GF-D8 (cell line): ENCODE measurements at places on chromosomes 12 and 14.

DNA sequence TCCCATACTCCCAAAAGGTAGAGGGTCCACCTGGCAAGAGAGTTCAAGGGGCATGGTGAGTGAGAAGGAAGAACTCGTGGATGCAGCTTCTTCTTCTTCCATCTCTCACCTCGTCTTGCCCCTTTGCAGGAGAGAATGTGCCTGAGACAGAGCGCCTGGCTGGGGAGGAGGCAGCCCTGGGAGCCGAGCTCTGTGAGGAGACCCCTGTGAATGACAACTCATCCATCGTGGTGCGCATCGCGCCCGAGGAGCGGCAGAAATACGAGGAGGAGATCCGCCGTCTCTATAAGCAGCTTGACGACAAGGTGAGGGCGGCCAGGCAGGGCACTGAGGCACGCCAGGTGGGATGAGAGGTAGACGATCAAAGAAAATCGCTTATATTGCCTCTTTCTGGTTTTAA is 20.0 kb downstream of the KIF5A start:
- no peak for DNase-seq

DNA sequence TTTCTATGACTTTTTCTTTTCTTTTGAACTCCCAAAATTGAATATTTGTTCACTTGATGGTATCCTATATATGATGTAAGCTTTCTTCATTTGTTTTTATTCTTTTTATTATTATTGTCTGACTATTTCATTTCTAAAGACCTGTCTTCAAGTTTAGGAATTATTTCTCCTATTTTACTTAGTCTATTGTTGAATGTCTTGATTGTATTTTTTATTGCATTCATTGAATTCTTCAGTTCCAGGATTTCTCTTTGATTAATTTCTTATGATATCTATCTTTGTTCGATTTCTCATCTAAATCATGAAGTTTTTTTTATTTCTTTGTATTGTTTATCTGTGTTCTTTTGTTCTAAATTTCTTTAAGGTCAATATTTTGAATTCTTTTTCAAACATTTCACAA is 238.8 kb downstream of the TTC6 start:
- no peak for DNase-seq

DNA sequence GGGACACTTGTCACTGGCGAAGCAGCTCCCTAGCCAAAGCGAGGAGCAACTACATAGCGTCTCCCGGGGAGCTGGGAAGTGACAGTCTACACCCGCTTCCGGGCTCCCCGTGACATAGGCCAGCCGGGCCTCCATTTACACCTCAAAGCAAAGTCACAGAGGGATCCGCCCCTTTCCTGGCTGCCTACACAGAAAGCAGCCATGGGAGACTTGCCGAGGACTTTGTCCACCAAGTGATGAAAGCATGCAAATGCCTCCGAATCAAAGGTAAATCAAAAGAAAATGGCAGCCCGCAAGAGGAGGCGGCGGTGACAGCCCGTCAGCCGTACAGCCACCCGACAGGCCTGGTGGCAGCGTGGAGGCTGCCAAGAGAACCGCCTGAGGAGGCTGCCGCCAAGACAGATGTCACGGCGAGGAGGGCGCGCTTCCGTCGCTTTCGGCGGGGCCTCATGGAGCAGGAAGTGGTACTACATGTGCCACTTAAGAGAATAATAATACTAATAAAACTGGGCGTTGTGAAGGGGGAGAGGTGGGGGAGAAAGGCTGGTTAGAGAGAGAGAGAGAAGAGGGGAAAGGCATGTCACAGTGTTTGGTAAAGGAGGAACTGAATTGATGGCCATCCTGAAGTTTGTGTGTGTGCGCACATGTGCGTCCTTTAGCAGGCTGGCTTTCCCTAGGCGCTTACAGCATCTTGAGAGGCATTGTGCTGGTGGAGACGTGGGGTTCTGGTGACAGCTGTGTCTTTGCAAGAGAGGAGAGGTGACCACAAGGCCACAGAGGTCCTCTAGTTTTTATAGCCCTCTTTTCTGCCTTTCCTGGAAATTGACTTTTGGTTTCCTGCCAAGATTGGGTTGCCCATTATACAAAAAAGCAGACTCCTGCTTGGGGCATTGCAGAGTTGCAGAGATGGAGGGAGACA is 661.7 kb downstream of the VRK1 start:
- DNase-seq = no peak

DNA sequence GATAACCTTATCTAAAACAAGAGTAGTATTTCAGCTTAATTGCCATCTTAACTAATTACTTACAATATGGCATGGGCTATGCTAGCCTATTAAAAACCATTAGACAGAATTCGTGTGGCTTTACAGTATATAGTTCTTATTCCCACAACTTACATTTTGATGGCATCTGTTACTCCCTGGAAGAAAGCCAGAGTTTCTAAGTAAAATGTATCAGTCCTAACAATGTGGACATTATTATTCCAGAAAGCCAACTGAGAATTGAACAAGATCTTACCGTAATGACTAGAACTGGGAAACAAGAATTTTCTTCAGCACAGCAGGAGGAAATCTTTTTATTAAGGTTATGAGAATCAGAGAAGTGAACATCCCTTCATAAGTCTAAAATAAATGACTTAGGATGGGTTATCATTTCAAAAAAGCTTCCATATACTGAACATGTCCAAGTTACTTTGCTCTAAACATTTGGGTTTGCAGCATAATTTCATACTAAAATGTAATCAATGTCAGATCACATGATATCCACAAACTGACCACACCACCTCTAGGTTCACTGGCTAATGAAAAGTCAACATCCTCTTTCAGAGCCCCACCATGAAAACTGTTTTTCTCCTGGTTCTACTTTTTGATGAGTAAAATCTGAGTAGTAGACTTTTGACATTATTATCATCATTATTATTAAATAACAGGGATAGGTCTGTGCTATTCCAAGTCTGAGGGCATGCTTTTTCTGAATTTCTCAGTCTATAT is 179.7 kb downstream of the SSPN start:
- no peak for DNase-seq

DNA sequence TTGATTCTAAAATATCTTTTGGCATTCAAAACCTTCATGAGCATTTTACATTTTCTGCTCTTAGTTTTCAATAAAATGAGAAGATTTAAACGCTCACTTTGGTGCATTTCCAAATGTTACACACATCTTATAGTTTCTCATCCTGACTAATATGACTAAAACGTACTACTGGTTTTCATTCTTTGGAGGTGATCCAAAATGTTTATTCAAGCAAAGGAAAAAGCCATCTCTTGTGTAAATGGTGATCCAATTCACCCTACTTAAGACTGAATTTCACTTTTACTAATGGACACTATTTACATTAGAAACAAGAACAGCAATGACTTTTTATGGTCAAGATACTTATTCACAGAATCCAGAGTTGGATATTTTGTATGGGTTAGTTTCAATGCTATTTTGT is 86.6 kb downstream of the KITLG start:
- DNase-seq = no peak

DNA sequence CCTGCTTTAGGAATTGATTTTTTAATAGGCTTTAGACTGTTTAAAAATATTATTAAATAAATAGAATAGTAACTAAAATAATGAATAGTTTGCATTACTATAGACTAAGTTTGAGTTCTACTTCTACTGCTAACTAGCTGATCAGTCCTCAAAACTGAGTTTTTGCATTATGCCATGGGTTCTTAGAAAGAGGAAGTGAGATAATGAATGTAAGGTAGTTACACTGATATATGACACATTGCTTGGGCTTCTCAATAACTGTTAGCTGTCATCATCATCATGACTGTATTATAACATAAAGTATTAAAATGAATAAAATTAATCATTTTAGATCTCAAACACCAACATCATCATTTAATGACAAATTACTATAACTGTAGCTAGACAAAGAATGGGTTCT is 949.7 kb downstream of the TRHDE start:
- no peak for DNase-seq

DNA sequence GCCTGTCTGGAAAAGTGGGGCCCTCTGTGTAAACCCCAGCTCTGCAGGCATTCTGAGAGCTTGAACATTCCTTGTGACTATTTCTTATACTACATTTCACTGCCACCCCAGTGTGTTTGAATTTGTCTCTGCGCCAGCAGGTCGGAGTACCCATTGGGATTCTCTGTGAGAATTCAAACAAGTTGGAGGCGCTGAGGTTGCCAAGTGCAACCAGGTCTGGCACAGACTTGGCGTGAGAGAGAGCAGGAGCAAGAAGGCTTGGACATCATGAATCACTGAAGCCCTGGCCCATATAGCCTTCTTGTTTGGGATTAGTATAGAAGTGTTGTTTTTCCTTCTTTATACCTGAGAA is 33.0 kb upstream of the ATP2A2 start:
- no peak for DNase-seq

GRCh38 chr12:26874501-26875296 is 41.7 kb upstream of the ITPR2 start:
- peak; percentile 85 for DNase-seq

DNA sequence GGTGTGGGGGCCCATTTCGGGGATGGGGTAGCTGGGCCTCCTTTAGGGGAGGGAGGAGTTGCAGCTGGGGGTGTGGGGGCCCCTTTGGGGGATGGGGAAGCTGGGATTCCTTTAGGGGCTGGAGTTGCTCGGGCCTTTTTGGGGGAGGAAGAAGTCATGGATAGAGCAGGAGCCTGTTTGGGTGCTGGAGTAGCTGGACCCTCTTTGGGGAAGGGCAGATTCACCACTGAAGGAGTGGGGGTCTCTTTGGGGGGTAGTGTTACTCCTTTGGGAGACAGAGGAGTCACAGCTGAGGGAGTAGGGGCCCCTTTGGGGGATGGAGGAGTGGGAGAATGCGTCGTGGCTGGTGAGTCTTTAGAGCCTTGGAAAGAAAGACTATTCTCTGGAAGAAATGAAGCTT is 6.5 kb downstream of the NACA start:
- no peak for DNase-seq

GRCh38 chr12:20376984-20377383 is 8.6 kb downstream of the PDE3A start:
- DNase-seq = no peak

- no peak for DNase-seq
Observed at GRCh38 chr14:91649930-91650329, 82.0 kb downstream of the CATSPERB start.

- DNase-seq = no peak
Observed at GRCh38 chr14:39582028-39582654, 149.9 kb upstream of the FBXO33 start.
